ENCODE measurements at places on chromosomes 5 and 9. TPM values are rescaled to one million over a fixed set of nuclear protein-coding genes. Genes with fewer than 3 reads are reported as not detected.

DNA sequence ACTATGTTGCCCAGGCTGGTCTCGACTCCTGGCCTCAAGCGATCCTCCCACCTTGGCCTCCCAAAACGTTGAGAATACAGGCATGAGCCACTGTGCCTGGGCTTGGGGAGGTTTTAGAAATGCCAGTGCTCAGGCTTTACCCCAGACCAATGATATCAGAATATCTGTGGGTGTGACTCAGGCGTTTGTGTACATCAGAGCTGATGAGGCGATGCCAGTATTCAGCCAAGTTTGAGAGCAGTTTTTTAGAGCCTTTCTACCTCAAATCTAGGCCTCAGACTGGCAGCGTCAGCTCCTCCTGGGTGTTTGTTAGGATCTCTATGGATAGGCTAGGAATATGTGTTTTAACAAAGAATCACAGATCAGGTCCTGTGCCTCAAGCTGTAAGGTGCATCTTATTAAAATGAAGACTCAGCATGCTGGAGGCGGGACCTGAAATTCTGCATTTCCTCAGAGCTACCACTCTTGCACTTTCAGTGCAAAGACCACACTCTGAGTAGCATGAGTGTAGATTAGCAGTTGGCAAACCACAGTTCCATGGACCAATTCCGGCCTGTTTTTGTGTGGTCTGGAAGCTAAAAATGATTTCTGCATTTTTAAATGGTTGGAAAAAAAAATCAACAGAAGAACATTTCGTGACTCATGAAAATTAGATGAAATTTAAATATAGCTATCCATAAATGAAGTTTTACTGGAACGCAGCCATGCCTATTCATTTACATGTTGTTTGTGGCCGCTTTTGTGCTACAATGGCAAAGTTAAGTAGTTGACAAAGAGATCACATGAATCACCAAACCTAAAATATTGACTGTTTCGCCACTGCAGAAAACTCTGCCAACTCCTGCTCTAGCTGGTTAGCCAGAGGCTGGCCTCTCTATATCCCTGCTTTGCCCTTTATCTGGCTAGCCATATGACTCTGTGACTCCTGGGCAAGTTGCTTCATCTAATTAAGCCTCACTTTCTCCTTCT lies 92.2 kb downstream of the KLF4 start:
- DNase-seq, result no peak
- H3K4me1 ChIP-seq, result no peaks in the 10 kb centered on the region
- H3K27ac ChIP-seq, result no peak overlapping the region
- H3K27me3 ChIP-seq, result no peaks in the 10 kb centered on the region
- no peak overlapping the region for H3K4me3 ChIP-seq

- DNase-seq, result no peak
- no peaks in the 10 kb centered on the region for H3K27me3 ChIP-seq
- peaks cover 32% of the 10 kb centered on the region for H3K4me1 ChIP-seq
Observed at GRCh38 chr9:91186632-91187108, 175.0 kb downstream of the AUH start.

- H3K4me3 ChIP-seq, result no peak overlapping the region
- no peaks in the 10 kb centered on the region for H3K27me3 ChIP-seq
- H3K4me1 ChIP-seq, result no peaks in the 10 kb centered on the region
- H3K36me3 ChIP-seq, result no peaks in the 10 kb centered on the region
- H3K27ac ChIP-seq, result no peak overlapping the region
Observed at GRCh38 chr9:10172476-10172875, 440.3 kb downstream of the PTPRD start.

DNA sequence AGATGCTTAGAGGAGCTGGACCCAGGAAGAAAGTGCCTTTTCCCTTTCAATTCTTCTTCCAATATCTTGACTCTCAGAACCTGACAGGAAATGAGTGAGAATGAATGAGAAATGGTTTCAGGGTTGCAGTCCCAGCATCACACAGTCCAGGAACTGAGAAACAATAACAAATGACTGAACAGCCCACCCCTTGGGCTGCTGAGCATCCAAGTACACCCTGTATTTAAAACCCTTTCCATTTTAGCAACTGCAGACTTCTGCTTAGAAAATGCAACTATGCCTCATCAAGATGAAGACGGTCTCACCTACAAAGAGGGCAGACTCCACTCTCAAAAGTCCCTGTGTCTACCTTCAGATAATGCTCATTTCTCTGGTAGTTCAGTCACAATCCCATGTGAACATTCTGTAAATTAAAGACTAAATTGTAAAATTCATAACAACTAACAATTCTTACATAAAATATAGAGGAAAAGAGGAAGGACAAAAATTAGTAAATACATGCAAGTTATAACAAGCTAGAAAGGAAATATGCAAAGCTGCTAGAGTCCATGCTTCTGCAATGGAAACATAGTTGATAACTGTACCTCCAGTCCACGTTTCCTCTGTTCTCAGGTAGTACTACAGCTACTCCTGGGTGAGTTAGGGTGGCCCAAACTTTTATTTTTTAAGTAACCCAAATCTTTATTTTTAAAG lies 316.5 kb downstream of the ICE1 start:
- H3K4me1 ChIP-seq, result no peaks in the 10 kb centered on the region
- H3K27me3 ChIP-seq, result no peaks in the 10 kb centered on the region
- no peak for DNase-seq
- H3K4me3 ChIP-seq, result no peak overlapping the region

DNA sequence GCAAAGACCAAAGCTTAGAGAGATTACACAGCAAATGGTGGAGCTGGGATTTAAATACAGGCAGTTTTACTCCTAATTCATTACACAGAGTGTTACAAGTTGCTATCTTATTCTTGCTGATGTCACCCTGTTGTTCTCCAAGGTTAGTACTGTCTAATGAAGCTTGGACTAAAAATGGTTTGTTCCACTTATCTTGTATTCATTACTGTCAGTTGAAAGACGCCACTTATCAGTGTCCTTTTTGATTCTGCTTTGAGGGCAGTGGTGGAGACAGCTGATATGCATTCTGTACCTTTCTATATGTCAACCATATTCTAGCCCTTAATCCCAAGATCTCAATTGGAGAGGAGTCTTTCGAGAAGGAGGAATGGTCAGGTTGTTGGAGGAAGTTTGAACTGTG lies 14.0 kb upstream of the DENND4C start:
- H3K27ac ChIP-seq, result no peak overlapping the region
- H3K36me3 ChIP-seq, result no peaks in the 10 kb centered on the region
- H3K4me1 ChIP-seq, result peaks cover 1% of the 10 kb centered on the region

- no peak overlapping the region for H3K4me3 ChIP-seq
- H3K36me3 ChIP-seq, result no peaks in the 10 kb centered on the region
- H3K27ac ChIP-seq, result no peak overlapping the region
- H3K27me3 ChIP-seq, result no peaks in the 10 kb centered on the region
- DNase-seq, result no peak
Observed at GRCh38 chr5:93415819-93416218, 165.2 kb downstream of the NR2F1-AS1 start.

DNA sequence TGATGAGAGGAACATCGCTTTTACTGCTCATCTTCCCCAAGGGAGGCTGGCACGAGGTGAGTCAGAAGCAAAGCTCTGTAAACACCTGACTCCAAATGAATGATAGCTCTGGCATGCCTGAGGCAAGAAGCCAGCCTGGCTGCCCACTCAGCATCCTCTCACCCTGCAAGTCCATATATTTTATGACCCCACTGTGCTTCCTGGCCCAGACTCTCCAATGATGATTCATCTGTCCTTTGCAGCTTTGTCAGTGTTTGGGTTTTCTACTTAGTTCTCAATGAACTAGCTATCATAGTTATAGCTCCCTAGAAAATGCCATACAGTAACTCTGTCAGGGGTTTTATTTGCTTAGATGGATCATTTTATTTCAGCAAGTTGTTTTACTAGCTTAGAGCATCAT lies 52.1 kb upstream of the FSTL4 start:
- no peak for DNase-seq
- H3K27ac ChIP-seq, result no peak overlapping the region
- H3K27me3 ChIP-seq, result peaks cover 13% of the 10 kb centered on the region
- no peak overlapping the region for H3K4me3 ChIP-seq

DNA sequence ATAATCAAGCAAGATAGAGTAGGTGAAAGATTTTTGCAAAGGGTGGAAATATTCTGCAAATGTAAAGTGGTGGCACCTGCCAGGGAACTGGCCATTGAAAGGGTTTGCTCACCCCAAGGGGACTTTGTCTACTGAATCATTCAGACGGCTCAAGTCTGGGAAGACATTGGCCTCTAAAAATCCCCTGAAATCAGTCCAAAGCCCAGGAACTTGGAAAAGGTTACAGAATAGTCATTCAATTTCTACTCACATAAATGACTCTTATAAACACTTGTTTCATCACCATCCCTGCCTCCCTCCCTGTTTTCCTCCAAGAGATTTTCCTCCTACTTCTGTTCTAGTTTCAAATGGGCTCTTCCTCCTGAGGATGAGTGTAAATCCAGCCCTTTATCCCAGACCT lies 28.5 kb downstream of the ZNF366 start:
- no peak for DNase-seq
- H3K4me1 ChIP-seq, result no peaks in the 10 kb centered on the region
- H3K27ac ChIP-seq, result no peak overlapping the region
- no peak overlapping the region for H3K4me3 ChIP-seq
- H3K27me3 ChIP-seq, result peaks cover 21% of the 10 kb centered on the region

- H3K4me3 ChIP-seq, result no peak overlapping the region
- no peaks in the 10 kb centered on the region for H3K36me3 ChIP-seq
- H3K4me1 ChIP-seq, result peaks cover 16% of the 10 kb centered on the region
- peaks cover 2% of the 10 kb centered on the region for H3K27me3 ChIP-seq
- DNase-seq, result no peak
Observed at GRCh38 chr9:92769990-92770359, 5.3 kb upstream of the BICD2 start.

GRCh38 chr9:105064248-105065097 lies 136.5 kb upstream of the ABCA1 start:
- peaks cover 4% of the 10 kb centered on the region for H3K4me1 ChIP-seq
- H3K27me3 ChIP-seq, result no peaks in the 10 kb centered on the region
- no peak overlapping the region for H3K27ac ChIP-seq
- H3K4me3 ChIP-seq, result no peak overlapping the region
- DNase-seq, result no peak
- H3K36me3 ChIP-seq, result no peaks in the 10 kb centered on the region

- peaks cover 4% of the 10 kb centered on the region for H3K4me1 ChIP-seq
- no peak for DNase-seq
- H3K36me3 ChIP-seq, result peaks cover 78% of the 10 kb centered on the region
- no peak overlapping the region for H3K27ac ChIP-seq
Observed at GRCh38 chr9:2195211-2195610, 180.1 kb downstream of the SMARCA2 start.

DNA sequence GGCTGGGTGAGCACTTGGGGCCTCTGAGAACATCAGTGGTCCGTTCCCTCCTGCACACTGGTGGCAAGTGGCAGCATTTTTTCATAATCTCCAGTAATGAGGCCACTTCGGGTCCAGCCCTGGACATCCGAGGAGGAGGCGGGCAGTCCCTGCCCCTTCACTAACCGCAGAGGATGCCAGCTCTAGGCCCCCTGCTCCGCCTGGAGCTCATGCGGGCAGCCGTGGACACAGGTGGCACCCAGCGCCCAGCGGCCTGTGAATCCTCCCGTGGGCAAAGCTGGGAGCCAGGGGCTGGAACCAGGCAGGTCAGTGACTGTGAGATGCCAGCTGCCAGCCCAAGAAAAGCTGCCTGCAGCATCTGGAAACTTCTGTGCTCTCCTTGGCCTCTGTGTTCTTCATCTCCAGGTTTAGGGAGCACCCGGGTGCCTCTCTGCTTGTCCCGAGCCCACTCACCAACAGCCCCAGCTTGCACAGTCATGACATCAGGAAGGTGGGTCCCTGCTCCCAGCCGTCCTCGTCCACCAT lies 92.4 kb downstream of the KCNT1 start:
- no peak for DNase-seq
- no peaks in the 10 kb centered on the region for H3K36me3 ChIP-seq
- peaks cover 2% of the 10 kb centered on the region for H3K4me1 ChIP-seq
- no peaks in the 10 kb centered on the region for H3K27me3 ChIP-seq
- no peak overlapping the region for H3K27ac ChIP-seq

DNA sequence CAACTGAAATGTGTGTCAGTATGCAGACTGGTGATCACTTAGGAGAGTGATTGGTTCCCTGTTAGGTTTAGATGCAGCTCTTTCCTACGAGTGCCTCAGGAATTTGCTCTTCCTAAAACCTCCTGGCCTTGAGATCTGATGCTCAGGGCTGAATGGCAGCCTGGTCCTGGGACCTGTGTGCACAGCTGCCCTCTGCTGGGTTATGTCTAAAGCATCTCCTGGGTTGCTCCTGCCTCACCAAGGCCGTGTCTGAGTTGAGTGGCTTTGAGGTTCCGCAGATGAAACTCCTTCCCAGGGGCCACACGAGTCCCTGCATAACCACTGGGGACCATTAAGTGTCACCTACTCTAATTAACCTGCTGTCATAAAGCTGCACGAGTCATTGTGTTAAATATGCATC lies 59.5 kb downstream of the MVB12B start:
- no peak for DNase-seq
- no peak overlapping the region for H3K4me3 ChIP-seq
- no peaks in the 10 kb centered on the region for H3K27me3 ChIP-seq
- peaks cover 23% of the 10 kb centered on the region for H3K4me1 ChIP-seq

DNA sequence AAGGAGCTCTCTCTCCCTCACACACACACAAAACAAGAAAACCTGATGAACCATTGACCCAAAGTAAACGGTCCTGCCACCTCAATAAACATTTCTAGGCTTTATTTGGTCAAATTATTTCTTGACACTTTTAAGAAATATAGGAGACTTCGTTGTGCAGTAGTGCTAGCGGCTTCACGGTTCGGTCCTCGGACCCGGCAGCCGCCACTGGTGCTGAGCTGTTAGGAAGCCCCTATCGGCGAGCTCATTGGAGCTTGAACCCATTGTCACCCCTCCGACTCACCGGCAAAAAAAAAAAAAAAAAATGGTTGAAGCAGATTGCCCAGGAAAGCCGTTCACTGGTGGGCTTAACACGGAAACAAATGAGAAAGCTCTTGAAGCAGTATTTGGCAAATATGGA lies 1695.6 kb upstream of the ACO1 start:
- H3K4me3 ChIP-seq, result no peak overlapping the region
- no peak for DNase-seq
- H3K36me3 ChIP-seq, result no peaks in the 10 kb centered on the region
- no peak overlapping the region for H3K27ac ChIP-seq

- H3K27me3 ChIP-seq, result peaks cover 6% of the 10 kb centered on the region
- DNase-seq, result no peak
- peaks cover 5% of the 10 kb centered on the region for H3K36me3 ChIP-seq
- no peak overlapping the region for H3K4me3 ChIP-seq
Observed at GRCh38 chr5:96844481-96844990, 31.8 kb upstream of the ERAP2 start.

DNA sequence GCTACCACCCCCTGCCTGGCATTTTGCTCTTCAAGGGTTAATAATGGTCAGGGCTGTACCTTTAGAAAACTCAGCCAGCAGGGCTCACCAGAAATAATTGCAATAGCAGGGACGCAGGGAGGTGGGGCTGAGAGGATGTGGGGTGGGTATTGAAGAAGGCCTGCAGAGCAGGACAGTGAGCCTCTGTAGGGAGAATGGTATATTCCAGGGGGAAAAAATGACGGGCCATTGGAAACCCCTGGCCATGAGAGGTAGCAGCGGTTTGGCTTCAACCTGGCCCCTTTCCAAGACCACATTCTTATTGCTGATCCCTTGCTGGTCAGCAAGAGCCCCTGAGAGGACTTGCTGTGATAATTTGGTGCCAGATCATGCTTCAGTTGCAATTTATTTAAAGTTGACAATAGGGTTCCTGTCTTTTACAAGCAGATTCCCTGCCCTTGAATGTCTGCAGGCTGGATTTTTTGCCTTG lies 36.7 kb upstream of the CTNNA1 start:
- H3K36me3 ChIP-seq, result no peaks in the 10 kb centered on the region
- H3K4me1 ChIP-seq, result peaks cover 1% of the 10 kb centered on the region
- H3K27me3 ChIP-seq, result peaks cover 41% of the 10 kb centered on the region
- H3K4me3 ChIP-seq, result no peak overlapping the region

GPR150 gene
- total RNA-seq, result 1.0 TPM

S100Z gene
- 1.4 TPM for total RNA-seq

FAXDC2 gene
- total RNA-seq, result not detected

SPATA31E1 gene
- total RNA-seq, result not detected

All from activated naive CD8-positive, alpha-beta T cell treated with anti-CD3 and anti-CD28 coated beads, Interleukin-2, amount 10 ng/mL, durations not matched to agents 7 days and 5 days (primary cell).